Right forelimb (tissue), 1 donor: ENCODE measurements at places on chromosomes 13 and 19.

GRCh38 chr19:5983367-5983955 lies 5.5 kb upstream of the RANBP3 start:
- DNase-seq = no peak

DNA sequence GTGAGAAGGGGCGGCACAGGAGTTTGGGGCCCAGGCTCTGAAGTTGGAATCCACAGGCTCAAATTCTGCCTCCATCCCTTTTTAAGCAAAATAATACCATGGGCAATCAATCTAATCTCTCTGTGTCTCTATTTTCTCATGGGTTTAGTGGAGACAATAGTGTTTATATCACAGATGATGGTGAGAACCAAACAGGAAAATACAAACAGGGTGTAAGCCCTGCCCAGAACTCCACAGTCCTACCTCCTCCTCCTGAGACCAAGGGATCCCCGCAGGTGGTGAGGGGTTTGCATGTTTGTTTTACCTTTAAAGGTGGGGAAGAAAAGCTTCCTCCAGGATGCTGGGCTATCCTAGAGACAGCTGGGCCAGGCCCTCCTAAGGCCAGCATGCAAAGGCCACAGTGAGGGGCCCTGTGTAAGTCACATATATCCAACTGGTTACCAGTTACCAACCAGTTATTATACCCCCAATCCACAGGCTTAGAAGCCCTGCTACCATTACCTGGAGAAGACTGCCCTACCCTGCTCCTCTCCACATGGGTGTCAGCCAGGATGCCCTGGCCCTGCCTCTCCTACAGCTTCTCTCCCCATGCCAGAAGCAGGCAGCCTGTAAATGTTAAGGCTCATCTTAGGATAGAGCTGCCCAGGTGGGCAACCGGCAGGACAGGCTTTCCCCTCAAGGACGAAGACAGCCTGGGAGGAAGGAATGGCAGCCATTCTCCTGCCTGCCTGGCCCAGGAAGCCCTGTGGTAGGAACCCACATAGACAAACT lies 658.4 kb downstream of the UQCRFS1 start:
- DNase-seq = no peak

DNA sequence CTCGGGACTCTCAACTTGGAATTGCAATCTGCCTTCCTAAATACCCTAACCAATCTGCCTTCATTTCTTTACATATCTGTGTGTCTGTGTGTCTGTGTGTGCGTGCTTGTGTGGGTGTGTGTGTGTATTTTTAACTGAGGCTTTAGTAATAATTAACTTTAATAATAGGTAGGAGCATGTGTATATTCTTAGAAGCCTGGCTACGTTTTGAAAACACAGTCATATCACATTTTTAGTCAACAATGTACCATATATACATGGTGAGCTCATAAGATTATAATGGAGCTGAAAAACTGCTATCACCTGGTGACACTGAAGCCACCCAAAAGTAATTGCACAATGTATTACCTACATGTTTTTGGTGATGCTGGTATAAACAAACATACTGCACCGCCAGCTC lies 65.4 kb upstream of the ATXN8OS start:
- no peak for DNase-seq

DNA sequence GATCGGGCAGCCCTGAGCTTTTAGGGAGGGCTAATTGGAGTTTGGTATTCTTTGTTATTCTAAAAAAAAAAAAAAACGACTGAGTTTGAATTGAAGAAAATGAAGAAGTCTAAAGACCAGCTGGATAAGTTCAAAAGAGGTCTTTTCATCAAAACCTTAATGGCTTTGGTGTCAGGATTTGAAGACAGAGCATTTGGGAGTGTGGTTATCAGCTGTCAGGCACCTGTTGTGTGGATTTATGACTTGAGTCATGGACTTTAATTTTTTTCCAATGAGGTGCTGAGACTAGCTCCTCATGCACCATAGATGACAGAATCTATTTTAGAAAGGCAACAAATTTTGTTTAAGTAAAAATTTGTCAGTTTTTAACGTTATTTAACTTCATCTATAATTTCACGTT lies 72.5 kb downstream of the FREM2 start:
- no peak for DNase-seq

- no peak for DNase-seq
Observed at GRCh38 chr19:42655748-42656147, 61.0 kb upstream of the CEACAM8 start.

DNA sequence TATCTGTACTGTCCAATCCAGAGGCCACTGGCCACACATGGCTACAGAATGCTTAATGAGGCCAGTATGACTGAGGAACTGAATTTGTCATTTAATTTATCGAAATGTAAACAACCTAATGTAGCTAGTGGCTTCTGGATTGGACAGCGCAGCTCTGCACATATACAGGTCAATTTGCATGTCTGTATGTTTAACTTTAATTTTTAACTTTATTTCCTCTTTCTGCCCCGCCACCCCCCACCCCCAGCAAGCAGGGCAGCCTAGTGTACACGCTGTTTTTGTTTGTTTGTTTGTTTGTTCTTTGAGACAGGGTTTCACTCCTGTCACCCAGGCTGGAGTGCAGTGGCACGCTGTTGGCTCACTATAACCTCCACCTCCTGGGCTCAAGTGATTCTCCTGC lies 15.5 kb downstream of the ZSWIM9 start:
- DNase-seq = no peak

- DNase-seq = peak; percentile 99
Observed at GRCh38 chr19:58097781-58098681, at the start of gene ZSCAN18. ZSCAN18 (minus strand) TSS chr19:58098231; CDS start chr19:58090267, 7,964 bp downstream.

GRCh38 chr19:39432677-39433025 lies 3.1 kb downstream of the RPS16 start:
- DNase-seq = no peak
